Suprapubic skin (tissue), 4 donors: ENCODE measurements at places on chromosomes 6 and 20.
A peak's percentile ranks its signal among the peaks of the same experiment; 100 is the strongest.

DNA sequence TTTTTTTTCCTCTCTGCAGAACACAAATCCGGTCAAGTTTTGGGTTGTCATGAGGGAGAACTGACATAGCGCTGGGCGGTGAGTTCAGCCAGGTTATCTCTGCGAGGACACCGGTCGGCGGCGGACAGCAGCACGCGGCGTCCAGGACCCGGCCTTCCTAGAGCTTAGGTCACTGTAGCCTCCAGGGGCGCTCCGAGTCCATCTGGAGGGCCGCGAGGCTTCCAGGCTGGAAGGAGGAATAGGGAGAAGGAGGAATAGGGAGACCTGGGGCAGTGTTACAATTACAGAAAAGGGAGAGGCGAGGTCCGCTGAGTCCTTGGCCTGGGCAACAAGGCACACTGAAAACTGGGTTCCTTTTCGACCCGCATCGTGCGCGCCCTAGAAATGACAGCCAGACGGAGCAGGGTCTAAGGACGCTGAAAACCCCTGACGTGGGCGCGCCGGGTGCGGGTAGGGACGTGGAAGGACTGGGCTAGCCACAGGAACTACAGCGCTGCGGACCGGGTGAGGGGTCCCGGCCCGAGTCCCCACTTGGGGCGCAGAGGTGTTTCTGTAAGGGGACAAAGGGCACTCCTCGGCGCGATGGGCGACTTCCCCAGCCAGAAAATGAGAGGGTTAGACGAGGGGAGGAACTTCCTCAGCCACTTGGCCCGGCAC is 536 bp upstream of the FNDC1 start:
- peak; percentile 65 for DNase-seq

- DNase-seq, result no peak
These were observed 153.6 kb upstream of the CST7 start for GRCh38 chr20:24795436-24795835.

DNA sequence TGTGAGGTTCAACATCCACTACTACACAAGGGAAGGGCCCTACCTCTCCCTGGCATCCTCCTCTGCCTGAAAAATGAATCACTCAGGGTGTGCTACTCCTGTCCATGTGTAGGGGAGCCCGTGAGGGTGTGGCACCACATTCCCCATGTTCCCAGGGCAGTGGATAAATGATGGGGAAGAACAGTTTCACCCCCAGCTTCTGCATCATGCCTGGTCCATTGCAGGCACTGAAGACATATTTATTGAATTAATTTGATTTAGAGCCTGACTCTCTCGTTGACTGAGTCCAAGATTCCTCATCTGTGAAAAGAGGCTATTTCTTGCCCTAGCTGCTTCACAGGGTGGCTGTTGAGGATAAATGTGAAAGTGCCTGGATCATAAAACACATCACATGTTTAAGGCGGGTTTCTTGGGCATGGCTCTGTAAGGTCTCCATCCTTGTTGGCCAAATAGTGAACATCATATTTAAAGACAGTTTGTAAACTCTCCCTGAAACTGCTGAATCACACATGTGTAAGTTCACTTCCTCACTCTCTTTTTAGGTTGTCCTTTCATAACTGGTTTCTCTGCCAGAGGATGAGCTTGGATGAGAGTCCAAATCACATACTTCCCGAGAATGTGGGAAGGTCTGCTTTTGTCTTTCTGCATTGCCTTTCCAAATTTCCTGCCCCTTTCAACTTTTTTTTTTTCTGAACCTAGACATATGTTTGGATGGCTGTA is 79.7 kb upstream of the FYN start:
- DNase-seq, result no peak

- DNase-seq, result no peak
These were observed 1188.1 kb downstream of the EPHA7 start for GRCh38 chr6:92231171-92231701.

DNA sequence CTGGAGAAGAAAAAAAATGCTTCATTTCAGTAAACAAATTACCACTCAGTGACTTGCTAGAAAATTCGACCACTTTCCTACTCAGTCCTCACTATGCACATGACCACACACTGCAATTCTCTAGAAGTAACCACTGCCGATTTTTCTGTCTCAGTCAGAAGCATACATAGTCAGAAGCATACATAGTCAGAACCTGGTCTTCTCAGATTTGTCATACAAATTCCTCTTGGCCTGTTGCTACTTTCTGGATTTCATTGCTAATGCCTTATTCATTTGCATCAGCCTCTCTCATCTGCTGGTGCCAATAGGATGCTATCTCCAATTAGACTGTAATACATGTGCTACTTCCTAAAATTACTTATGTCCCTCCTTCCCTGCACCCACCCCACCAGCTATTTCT is 10.2 kb upstream of the KIF16B start:
- DNase-seq, result no peak

DNA sequence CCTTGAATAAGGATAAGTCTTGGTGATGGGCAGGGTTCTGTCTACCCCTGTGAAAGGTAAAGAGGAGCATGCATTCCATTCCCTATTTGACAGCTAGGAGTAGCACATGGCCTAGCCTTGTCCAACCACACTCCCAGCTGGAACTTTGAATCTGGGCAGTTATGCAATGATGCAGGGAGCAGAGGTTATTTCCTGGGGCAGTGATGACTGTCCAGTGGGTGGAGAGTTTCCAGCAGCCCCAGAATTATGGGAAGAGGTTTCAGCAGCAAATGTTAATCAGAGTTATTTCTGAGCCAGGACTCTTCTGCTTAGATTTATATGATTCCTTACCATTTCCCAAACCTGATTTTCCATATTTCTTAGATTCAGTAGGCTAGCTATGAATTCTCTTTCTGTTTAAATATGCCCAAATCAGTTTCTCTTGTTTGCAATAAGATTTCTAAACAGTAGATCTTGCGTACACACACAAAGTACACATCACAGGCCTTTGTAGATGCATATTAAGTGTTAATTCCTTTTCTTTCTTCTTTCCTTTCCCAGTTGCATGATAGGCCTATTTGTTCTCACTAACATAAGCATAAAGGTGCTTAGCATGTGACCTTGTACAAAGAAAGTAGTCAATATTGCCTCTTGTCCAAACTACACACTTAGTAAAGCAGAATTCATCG is 17.3 kb upstream of the TXLNB start:
- no peak for DNase-seq

GRCh38 chr6:169940481-169941271 is 189.3 kb downstream of the ERMARD start:
- DNase-seq, result no peak

GRCh38 chr20:20477444-20478041 is 109.6 kb downstream of the INSM1 start:
- no peak for DNase-seq

GRCh38 chr6:64383277-64383676 is 747.7 kb downstream of the PHF3 start:
- DNase-seq, result no peak

GRCh38 chr20:38355161-38356012 is 9.1 kb downstream of the LBP start:
- no peak for DNase-seq
